Suprapubic skin (tissue), 4 donors: ENCODE measurements at places on chromosomes 3 and 15.

DNA sequence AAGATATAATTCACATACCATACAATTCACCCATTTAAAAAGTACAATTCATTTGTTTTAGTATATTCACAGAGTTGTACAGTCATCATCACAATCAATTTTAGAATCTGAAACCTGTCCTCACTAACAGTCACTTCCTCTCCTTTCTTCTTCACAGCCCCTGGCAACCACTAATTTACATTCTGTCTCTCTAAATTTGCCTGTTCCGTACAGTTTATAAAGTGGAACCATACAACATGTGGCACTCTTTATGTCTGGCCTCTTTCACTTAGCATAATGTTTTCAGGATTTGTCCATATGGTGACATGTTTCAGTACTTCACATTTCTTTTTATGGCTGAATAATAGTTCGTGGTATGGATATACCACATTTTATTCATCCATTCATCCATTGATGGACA, 22.7 kb downstream of the ERICH6 start:
- no peak for DNase-seq

- DNase-seq, result no peak
Observed at GRCh38 chr3:176795891-176796290, 401.4 kb downstream of the TBL1XR1 start.

DNA sequence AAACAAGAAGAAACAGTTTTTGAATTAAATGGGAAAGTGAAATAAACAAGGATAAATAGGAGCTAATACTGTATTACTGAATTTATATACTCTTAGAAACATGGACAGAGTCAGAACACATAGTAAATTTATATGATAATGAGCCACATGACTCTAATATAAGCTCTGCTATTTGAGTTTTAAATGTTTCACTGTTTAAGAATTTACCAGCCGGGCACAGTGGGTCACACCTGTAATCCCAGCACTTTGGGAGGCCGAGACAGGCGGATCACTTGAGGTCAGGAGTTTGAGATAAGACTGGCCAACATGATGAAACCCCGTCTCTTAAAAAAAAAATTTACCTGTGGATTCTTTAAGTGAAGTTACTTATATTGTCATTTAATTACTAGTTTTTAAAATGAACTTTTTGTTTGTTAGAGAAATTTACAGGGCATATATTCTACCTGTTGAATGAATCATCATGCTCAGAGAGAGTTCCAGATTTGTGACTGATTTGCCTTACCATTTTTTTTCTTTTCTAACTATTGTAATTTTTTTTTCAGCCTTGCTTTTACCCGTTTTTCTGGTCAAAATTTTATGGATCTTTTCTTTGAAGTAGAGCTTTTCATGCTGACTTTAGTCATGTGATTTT, 125.7 kb downstream of the TCF12 start:
- DNase-seq, result no peak

DNA sequence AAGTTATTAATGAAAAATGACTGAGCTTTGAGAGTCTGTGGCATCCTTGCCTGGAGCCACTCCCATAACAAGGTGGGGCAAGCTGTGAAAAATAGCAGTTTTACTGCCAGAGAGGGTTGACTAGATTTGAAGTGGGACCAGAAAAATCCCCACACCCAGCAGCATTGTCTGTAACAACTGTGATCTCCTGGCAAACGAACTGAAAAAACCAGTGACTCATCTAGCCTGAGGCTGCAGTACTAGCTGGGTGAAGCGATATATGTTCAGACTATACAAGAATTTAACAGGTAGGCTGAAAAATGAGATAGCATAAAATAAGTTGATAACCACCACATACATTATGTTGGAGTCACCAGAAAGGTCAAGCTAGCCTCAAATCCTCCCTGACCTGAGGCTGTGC, 64.0 kb downstream of the DPH6 start:
- no peak for DNase-seq

GRCh38 chr15:81069909-81070308, 64.2 kb upstream of the CFAP161 start:
- DNase-seq, result no peak

GRCh38 chr15:66017000-66017399, 147.7 kb downstream of the RAB11A start:
- no peak for DNase-seq

- no peak for DNase-seq
Observed at GRCh38 chr15:52257734-52258062, 37.9 kb downstream of the MYO5C start.

- no peak for DNase-seq
Observed at GRCh38 chr15:69807721-69808120, 290.0 kb downstream of the TLE3 start.

GRCh38 chr15:99911816-99912215, 178.6 kb upstream of the LYSMD4 start:
- DNase-seq, result no peak

DNA sequence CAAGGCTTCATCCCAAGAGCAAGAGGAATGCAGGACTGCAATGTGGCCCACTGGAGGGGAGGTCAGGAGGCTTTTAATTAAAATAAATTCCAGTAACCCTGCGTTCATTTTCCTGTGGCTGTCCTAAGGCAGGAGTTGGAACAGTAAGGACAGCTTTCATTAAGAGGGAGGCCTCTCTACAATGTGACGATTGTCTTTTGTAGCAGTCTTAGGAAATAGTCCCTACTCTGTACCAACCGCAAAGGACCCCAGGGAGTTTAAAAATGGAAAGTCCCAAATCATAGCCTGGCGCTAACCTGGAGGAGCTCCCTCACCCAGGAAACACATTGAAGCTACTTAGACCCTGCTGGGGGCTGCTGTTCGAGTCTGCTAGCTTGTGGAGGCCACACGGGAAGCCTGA, 62.8 kb downstream of the SYNM start:
- DNase-seq, result no peak

- DNase-seq, result no peak
Observed at GRCh38 chr3:171430530-171430929, 29.7 kb downstream of the TNIK start.

- DNase-seq, result no peak
Observed at GRCh38 chr3:49869525-49870126, at the start of gene CAMKV. Gene CAMKV, minus strand, starts transcription at chr3:49869906. Its CDS starts 7,518 bp downstream, at chr3:49862388.

GRCh38 chr3:55658690-55659562, 171.8 kb upstream of the WNT5A start:
- DNase-seq, result no peak

DNA sequence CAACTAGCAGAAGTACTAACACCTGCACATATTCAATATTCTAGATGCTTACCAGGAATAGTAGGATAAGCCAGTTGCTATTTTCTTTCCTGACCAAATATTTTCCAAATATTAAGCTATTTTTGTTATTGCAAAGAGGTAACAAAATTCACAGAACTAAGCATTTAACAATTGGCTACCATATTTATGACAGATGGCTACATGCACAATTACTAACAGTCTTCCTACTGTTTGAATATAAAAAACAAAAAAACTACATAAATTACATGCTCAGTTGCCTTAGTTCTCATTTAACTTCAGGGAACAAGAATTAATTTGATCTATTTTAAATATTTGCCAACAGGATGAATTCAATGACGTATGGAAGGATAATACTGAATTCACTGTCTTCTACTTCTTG, 36.2 kb downstream of the CFAP20DC start:
- DNase-seq, result no peak

DNA sequence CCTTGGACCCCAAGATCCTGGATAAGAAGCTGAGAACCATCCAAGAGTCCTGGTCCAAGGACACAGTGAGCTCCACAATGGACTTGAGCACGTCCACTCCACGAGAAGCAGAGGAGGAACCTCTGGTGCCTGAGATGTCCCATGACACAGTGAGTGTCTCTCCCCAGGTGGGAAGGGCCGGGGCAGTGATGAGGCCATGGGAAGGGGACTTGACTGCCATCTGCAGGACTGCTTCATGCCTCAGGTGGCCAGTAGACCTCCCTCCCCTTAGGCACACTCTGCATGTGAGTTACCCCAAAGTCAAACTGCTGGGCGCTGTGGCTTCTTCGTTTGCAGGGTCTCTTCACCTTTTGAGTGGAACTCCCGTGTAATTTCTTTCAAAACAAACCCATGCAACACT, 59.7 kb downstream of the CCDC33 start:
- no peak for DNase-seq

DNA sequence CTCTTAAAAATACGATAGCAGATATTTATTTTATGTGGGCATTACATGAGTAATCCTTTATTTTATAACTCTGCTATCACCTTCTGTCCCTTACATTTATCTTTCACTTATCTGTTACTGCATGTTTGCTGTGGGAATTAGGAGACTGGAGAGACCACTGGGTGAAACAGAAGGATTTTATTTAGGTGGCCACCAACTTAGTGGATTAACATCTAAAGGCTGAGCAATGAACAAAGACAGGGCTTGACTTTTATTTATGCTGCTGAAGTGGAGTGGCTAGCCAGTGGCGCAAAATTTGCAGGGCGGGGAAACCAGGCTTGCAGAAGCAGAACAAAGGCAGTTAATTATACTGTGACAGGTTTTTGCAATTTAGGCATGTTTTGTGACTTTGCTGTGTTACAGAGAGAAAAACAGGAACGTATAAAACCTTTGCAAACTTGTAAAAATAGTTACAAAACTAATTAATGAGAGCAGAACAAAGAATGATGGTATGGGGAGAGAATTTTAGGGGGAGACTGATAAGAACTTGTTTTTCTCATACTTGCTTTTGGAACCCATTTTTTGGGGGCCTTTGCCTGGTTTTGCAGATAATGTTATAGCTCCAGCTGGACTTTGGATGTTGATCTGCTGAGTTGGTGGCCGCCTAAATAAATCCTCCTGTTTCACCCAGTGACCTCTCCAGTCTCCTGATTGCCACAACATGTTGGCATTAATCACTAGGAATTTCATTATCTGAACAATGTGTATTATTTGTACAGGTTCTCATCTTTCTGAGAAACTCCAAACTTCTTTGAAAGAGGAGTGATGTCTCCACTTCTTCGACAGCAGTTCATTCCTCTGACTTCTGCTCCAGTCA, 18.0 kb downstream of the KLHL24 start:
- DNase-seq, result no peak

DNA sequence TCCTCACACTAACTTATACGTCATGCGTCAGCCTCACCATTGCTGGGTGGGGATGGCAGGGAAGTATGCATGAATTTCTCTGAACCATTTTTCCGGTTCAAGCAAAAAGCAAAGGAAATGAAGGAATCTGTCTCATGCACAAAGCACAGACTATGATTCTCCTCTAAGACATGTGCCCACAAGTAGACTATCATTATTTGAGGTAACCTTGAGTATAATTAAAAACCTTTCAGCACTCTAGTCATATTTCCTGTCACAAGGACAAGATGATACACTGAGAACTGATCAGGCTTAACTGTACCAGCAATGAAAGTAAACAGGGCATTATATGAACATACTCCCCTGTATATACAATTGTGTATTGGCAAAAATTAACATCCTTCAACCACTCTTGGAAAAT, 56.7 kb upstream of the TSC22D2 start:
- DNase-seq, result no peak

DNA sequence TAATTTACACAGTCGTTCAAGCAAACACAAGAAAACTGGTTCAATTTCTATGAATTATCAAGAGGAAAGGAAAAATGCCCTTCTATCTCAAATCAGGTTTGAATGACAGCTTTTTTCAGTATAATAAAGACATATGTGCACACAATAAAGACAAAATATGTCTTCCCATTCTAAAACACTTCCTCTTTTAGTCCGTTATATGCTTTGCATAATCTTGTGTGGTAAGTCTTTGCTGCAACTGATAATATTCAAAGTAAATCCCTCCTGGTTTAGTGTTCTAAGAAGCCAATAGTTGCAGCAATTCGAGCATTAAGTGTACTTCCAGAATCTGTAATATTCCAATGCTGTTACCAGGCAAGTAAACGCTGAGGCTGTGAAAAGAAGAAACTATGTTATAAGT, 43.7 kb upstream of the MAPKBP1 start:
- no peak for DNase-seq

DNA sequence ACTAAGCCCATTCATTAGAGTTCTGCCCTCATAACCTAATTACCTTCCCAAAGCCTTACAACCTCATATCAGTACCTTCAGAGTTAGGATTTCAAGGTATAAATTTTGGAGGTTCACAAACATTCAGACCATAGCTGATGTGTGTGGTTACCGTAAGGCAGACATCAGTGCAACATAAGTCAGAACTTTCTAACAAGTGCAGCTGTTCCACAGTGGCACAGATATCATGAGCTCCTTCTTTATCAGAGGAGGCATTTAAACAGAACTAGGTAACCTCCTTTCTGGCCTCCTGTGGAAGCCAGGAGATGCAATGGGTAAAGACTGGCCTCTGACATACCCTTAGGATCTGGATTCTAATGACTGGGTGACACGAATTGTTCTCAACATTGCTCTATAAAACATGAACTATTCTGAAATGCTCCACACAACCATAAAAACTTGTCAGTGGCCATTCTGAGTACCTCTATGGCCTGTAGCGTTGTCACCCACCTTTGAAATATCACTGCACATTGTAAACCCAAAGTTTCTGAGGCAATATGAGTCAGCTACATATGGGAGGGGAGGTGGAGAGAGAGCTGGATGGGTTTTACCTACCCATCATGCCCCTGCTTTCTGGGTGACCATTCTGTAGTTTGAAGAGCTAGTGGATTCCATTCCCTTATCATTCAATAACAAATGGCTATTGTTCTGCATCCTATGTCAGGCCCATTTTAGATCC, 546.0 kb upstream of the TBL1XR1 start:
- DNase-seq, result no peak

DNA sequence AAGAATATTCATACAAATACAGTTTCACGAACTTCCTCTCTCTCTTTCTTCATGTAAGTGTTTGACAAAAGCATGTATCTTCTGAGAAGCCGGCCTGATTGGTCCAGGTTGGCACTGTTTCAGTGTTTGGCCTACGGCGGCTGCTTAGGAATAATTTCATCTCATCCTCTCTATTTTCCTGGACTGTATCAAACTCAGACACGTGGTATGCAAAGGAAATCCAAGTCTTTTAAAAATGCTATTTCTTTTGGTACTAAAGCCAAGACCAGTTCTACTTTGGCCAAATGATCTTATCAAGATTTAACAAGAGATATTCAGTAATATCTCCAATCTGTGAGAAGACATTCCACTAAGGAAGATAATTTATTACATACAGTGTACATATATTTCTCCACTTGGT, 152.8 kb downstream of the TIGIT start:
- no peak for DNase-seq

DNA sequence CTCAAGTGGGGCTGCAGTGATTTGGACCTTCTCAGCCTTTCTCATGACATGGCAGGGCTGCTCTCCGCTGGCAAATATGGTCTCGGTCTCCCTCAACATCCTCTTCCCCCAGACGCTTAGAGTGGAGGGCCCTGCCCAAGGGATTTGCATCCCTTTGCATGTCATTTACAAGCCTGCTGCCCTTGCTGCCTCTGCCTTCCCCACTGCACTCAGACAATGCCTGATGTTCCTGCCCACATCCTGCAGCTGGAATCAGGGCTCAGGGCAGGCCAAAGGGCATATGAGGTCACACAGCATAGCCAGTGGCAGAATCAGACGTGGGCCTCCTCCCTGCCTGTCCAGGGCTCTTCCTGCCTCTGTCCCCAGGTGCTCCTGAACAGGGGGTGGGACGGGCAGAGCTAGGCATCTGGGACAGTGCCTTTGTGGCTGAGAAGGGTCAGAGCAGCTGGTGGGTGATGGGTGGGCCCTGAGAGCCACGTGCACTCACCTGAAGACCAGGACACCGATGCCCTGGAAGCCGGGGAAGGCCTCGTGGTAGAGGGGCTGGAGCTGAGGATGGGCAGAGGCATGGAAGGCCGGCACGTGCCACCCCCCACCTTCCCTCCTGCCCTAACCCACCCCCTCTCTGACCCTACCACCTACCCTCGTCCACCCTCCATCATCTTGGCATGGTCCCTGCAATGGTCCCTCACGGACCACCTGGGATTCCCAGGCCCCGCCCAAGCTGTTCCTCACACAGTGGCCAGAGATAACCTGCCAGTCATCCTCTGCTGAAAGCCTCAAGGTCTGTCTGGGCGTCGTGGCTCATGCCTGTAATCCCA, 27.4 kb upstream of the GOLGA6C start:
- peak; percentile 34 for DNase-seq
